ENCODE measurements at places on chromosomes 3 and 15. TPM values are rescaled to one million over a fixed set of nuclear protein-coding genes. Genes with fewer than 3 reads are reported as not detected.

STRIT1 gene
- not detected for total RNA-seq

ARPIN gene
- total RNA-seq, result 6.9 TPM

SLC6A1 gene
- 0.80 TPM for total RNA-seq

MCF2L2 gene
- total RNA-seq, result 72.6 TPM

GRCh38 chr3:51703068-51703760 lies 3.7 kb upstream of the GRM2 start:
- no peak for DNase-seq

DNA sequence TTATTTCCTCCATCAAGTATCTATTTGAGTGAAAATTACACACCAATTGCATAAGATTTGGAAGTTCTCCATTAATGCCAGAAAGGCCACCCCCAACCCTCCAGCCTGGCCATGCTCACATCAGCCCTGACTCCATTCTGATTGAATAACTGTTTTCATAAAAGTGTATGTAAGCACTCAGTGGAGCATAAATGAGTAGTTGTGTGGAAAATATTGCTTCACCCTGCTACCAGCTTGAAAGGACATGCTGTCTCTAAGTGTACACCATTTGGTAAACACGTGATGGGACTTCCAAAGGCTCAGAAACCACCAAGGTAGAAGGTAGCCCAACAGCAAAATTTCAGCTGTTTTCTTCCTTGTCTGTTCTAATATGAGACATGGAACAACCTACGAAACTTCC lies 393.8 kb downstream of the ZNF385D start:
- DNase-seq, result no peak

DNA sequence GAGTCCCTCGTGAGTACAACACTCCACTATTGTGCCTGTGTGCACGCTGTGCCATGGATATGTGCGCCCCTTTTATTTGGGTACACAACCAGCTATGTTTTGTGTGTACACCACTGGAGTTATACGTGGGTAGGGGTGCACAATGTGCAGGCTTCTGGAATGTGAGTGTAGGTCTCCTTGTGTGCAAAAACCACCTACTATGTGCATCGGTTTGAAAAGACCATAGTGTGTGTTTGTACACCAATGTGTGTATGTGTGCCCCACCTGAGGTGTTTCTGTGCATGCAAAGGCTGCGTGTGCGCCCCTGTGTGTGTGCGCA lies 86.4 kb upstream of the ALDH1L1 start:
- no peak for DNase-seq

DNA sequence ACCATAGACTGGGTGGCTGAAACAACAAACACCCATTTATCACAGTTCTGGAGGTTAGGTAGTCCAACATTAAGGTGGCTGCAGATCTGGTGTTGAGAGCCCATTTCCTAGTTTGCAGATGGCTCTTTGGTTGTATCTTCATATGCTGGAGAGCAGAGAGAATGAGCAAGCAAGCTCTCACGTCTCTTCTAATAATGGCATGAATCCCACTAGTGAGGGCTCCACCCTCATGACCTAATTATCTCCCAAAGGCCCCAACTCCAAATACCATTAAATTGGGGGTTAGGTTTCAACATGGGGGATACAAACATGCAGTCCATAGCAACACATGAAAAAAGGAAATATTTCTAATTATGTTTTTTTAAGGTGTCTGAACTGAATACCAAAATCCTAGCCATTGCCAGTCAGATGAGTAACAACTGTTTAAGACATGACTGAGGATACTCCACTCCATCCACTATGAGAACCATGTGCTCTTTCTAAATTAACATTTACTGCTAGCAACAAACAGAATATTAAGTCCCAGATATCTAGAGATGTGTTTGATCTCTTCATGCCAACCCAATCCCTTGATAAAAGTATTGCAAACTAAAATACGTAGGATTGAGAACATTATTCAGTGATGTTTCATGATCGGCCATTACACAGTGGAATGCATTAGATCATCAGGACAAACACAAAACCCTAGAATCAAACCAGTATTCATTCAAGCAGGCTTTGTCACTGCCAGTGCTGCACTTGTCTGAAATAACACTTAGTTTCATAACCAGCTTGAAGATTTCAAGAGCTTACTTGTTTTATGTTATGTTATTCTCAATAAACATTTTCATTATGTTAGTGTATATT lies 340.3 kb downstream of the SLC9A9 start:
- no peak for DNase-seq

DNA sequence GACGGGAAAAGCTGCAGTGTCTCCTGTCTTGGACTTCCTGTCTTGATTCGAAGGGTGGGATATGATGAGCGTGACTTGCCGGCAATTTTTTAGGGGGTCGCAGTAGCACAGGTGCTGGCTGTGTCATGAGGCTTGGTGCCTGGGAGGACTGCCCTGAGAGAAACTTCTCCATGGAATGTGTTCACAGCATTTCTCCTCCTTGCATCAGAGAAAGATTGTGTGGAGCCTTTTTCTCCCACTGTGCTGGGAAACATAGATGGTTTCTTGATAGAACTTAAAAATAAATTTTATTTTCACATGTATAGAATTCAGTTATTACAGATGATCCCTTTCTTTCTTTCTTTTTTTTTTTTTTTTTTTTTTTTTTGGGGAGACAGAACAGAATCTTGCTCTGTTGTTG lies 121.4 kb downstream of the KLHL25 start:
- DNase-seq, result no peak

GRCh38 chr3:122023335-122023910 lies 1.4 kb upstream of the ILDR1 start:
- no peak for DNase-seq

- DNase-seq, result no peak
Observed at GRCh38 chr3:111862415-111862814, 3.4 kb downstream of the PHLDB2 start.

DNA sequence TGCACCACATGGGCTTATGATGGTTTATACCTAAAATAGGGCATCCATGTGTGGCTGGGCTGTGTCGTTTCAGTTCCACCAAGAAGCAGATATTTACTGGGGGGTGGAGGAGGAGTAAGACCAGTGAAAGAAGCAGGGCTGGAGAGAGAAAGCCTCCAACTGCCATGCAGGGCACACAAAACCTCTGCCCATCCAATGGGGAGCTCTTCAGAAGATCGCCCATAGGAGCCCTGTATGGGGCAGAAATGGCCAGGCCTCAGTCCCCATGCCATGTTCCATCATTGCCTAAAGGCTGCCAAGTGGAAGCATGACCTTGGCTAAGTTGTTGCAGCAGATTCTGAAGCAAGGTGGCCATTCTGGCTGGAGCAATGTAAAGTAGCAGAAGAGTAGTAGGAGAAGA lies 277.0 kb downstream of the MEX3B start:
- peak; percentile 24 for DNase-seq

GRCh38 chr3:158103887-158104327 lies 2.3 kb downstream of the SHOX2 start:
- DNase-seq, result peak; percentile 78

DNA sequence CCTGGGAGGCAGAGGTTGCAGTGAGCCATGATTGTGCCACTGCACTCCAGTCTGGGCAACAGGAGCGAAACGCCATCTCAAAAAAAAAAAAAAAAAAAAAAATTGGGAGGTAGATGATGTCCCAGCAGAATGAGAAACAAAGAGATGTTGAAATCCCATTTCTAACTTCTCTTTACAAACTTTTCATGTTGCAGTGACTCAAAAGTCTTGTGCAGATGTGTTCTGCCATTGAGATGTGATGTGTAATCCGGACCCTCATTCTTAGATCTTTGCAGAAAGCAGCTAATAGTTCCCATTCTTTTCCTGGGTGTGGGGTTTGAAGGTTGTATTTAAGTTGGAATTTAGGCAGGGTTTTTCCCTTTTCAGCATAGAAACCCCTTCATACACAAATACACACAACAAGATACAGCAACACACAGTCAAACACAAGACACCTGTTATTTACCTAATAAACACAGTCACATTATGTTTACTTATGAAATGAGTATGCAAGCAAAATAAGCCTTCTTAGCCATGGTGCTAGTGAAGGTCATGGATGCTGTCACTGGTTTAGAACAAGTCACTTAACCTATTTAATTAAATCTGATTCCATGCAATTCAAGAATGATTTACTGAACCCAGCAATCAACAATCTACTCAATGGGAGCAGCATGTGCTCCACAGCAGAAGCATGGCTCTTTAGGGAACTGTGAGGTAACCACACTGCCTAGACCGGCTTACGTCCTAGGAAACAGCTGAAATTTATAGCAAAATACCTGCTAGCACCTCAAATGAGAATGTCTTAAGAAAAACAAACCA lies 14.9 kb downstream of the SIAH2 start:
- DNase-seq, result no peak

- DNase-seq, result no peak
Observed at GRCh38 chr3:187970106-187970505, 183.9 kb upstream of the LPP start.

- no peak for DNase-seq
Observed at GRCh38 chr3:69032142-69032541, 18.7 kb upstream of the EOGT start.

DNA sequence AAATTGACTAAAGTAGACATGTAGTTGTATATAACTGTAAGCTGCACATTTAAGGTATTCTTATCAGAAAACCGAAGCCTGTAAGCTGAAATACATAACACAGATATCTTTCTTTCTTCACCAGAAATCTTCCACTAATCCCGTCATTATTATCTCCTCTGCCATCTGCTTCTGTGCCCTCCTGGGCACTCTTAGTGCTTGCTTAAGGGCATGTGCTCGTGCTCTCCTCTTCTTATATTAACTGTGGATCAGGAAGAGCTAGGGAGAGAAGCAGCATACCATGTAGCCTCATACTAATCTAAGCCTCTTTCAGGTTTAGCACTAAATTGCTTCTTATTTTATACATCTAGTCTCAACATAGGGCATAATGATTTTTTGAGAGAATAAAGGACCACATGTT lies 60.8 kb downstream of the RIOX2 start:
- DNase-seq, result no peak

- no peak for DNase-seq
Observed at GRCh38 chr3:47291158-47291753, 8.5 kb downstream of the KLHL18 start.

DNA sequence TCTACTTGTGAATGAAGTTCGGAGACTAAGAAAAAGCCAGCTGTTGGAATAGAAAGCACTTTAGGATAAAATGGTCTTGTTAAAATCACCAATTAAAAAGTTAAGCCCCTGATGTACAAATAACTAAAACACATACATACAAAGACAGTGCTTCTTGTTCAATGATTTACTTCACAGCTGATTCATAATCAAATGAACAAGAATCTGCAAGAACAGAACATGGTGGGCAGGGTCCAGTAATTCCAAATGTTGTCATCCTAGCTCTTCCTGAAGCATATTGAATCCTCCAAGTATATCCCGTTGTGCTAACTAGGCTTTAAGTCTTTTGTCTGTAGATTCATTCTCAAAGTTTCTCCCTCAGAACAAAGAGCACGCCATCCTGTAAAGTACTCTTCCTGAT lies 24.5 kb downstream of the NIT2 start:
- DNase-seq, result no peak

DNA sequence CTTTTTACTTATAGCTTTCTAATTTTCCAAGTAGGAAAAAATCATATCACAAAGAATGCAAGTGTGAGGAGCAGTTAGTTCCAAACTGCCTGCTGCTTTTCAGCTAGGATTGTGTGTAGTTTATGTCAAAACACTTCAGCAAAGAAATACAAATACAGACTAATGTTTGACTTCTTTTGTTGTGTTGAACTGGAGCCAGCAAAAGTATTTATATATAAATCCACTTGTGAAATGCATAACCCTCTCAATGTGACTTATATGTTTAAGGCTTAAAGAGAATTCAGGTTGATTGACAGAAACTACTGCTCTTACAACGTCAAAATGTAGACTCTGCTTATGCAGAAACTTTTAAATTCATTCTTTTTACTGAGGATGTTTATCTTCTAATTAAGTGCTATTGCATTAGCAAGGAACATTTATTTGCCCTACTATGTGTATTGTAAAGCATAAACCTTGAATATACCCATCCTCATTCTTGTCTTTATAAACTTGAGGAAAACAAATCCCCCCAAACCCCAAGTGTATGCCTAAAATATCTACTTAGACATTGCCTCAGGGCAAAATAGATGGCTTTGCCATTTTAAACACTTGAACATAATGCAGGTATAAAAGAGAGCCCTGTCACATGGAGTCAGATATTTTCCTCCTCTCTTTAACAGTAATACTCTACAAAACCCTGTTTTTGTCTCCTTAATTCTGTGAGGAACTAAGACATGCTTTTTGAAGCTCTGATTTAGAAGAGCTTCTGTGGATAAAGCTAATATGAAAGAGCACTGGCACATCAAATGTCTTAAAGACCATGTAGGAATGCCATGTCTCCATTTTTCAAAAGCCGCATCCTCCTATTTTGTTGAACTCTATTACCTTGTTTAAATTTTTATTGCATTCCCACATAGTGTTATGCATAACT lies 302.8 kb upstream of the TBC1D5 start:
- DNase-seq, result no peak

- DNase-seq, result no peak
Observed at GRCh38 chr3:42070524-42070923, 20.6 kb upstream of the TRAK1 start.

DNA sequence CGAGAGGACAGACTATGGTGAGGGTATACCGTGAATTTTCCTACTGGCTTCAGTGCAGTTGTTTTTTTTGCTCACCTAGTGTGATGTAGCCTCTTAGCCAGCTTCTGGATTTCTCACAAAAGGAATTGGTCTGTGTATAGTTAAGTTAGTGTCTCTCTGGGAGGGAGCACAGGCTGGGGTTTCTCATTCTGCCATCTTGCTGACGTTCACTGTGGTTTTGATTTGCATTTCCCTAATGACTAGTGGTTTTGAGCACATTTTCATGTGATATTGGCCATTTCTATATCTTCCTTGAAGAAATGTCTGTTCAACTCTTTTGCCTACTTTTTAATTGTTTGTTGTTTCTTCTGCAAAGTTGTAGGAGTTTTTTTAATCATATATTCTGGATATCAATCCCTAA lies 2.2 kb upstream of the CD86 start:
- no peak for DNase-seq

GRCh38 chr3:142353571-142353970 lies 94.3 kb downstream of the XRN1 start:
- DNase-seq, result no peak

GRCh38 chr15:101528108-101528916 lies 38.8 kb upstream of the PCSK6 start:
- DNase-seq, result no peak

GRCh38 chr3:64300790-64301423 lies 75.6 kb upstream of the PRICKLE2 start:
- DNase-seq, result no peak

DNA sequence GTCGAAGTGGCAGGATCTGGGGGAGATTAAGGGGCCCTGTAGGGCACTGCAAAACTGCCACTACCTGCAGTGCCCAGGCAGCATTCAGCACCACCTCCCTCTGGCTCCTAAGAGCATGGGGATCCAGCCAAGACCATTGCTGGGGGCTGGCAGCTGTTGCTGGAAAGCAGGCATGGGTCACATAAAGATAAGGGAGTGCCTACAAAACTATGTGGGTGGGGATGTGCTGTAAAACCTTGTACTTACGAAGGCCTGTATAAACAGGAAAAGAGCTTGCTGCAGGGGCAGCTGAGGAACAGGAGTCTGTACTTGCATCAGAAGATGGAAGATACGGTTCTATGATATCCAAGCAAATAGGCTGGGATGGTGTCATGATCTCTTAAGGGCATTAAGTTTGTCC lies 27.1 kb downstream of the IL20RB start:
- DNase-seq, result no peak

- DNase-seq, result no peak
Observed at GRCh38 chr15:33150431-33150941, 44.0 kb downstream of the FMN1 start.
